ENCODE measurements at places on chromosomes 11 and 22.
A peak's percentile ranks its signal among the peaks of the same experiment; 100 is the strongest.

- peak; percentile 64 for DNase-seq
Measured at GRCh38 chr11:21552911-21553310, 640.0 kb upstream of the ANO5 start.

- DNase-seq, result no peak
Measured at GRCh38 chr11:69355346-69355940, 61.5 kb downstream of the MYEOV start.

DNA sequence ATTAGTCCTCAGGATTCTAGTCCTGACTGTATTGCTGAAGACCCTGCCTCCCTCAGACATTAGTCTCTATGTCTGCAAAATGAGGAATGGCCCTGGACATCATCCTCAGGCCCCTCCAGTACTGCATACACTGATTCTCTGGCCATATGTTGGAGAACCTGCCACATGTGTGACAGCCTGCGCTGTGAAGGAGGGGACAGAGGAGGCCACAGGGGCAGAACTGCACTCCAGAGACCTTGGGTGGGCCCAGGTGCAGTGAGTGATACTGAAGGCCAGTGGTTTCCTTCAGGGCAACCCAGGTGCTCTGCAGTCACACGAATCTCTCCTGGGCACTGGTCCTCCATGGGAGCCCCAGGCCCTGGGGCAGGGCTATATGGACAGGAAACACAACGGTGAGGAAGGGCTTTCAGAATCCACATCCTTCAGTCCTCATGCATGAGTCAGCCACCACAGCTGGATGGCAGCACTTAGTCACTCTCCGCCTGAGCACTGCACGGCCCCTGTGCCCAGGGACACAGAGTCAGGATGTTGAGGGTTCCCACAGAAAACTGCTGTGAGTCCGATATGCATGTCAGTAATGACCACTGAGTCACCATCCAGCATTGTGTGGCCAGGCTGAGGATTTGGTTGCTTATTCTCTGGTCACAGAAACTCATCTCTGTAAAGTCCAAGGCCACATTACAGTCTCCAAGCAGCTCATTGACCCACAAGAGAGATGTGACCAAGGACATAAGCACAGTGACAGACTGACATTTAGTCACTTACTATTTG, 39.7 kb downstream of the ME3 start:
- DNase-seq, result peak; percentile 55

DNA sequence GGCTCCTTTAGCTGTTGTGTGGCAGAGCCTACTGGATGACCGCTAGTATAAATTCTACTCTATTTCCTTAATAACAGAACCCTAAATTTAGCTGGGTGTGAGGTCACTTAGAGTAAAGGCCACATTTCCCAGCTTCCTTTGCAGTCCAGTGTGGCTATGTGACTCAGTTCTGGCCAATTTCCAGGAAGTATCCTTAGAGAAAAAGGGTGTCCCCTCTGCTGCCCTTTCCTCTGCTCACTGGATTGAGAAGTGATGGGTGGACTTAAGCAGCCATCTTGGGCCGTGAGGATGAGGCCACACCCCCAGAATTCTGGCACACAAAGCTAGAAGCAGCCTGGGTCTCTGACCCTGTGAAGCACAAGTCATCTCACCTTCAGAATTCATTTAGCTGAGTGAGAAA, 11.7 kb upstream of the RASD2 start:
- DNase-seq, result peak; percentile 11

DNA sequence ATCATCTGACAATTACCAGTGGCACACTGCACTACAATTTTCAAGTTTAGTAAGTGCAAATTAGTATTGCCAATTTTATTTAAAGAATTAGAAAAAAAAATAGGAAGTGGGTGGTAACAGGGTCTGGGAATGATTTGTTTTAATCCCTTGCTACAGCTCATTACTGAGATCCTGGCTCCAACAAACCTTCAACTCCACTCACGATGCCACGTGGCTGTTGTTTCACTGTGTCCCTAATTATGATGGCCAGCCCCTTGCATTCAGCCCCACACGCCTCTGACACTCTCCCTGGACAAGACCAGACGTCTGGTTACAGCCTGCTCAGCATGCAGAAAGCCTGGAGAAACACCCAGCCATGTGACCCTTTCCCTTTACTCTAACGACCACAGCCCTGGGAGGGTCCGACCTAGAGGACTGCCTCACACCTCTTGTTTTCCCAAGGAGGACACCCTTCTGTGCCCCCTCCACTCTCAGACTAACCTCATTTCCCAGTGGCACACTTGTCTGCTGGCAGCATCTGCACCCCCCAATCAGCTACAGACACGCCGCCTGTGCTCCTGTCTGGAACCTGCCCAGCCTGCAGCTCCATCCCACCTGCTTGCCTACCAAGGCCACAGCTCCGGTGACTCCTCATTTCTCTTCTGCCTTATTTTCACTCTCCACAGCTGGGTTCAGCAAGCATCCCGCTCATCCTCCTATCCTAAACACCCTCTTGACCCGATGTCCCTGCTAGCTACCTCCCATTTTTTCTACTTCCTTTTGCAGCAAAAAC, 18.5 kb upstream of the SLC25A1 start:
- no peak for DNase-seq

- DNase-seq, result no peak
Measured at GRCh38 chr11:120197251-120197891, 13.5 kb upstream of the OAF start.

DNA sequence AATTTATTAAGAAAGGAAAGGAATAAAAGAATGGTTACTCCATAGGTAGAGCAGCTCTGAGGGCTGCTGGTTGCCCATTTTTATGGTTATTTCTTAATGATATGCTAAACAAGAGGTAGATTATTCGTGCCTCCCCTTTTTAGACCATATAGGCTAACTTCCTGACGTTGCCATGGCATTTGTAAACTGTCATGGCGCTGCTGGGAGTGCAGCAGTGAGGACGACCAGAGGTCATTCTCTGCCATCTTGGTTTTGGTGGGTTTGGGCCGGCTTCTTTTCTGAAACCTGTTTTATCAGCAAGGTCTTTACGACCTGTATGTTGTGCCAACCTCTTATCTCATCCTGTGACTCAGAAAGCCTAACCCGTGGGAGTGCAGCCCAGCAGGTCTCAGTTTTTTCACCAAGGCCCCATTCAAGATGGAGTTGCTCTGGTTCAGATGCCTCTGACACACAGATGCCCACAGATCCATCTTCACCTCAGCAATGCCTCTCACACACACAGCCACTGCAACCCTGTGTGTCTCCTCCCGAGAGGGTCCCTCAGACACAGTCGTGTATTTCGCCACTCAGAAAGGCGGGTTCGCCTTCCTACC, 16.4 kb upstream of the JAM3 start:
- DNase-seq, result no peak

GRCh38 chr11:75615751-75616150, 53.1 kb downstream of the MAP6 start:
- DNase-seq, result no peak

GRCh38 chr11:91527380-91528030, 697.1 kb upstream of the FAT3 start:
- no peak for DNase-seq

- DNase-seq, result no peak
Measured at GRCh38 chr11:22536071-22536470, 89.6 kb downstream of the FANCF start.

Data from LoVo (cell line).